NCI-H526 (cell line): ENCODE measurements at places on chromosomes 6 and 20.

DNA sequence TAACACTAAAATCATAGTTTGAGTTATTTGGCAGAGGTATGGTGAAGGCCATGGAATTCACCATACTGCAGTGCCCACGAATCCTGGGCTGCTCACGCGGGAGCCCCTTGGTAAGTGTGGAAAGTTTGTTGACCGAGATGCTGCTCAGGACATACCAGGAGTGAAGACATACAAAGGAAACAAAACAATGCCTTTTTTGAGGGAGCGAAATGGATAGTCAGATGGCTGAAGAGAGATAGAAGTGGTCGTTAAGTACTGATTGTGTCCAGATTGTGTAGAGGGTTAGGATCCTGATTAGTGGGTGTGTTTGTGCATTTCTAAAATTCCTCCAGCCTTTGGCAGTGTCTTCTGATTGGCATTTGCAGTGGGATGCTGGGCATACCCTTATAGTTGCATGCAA, 83.0 kb downstream of the SOBP start:
- no peak for DNase-seq

- no peak for DNase-seq
Observed at GRCh38 chr20:50376179-50376887, 133.8 kb upstream of the PTPN1 start.

DNA sequence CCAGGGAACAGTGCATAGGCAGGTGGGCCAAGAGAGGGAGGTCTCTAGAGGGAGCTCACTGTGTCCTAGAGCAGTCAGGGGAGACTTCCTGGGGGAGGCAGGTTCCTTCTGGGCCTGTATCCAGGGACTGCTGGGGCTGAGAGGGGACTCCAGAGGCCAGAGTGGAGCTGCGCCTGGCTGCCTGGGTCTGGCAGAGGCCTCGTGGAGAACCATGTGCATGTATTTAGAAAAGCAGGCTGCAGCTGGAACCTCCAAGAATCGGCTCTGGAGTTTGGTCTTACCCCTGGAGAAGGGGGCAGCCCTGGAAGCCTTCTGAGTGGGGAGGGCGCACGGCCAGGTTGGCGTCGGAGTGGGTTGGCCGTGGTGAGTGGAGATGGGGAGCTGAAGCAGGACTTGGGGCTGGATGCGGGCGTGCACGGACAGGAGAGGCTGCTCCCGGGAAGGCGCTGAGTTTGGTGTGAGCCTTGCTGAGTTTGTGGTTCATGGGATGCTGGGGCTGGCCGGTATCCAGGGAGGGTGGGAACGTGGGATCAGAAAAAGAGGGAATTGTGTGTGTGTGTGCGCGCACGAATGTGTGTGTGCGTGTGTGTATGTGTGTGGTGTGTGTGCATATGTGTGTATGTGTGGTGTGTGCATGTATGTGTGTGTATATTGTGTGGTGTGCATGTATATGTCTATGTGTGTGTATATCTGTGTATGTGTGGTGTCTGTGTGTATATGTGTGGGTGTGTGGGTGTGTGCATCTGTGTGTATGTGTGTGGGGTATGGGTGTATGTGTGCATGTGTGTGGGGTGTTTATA, 10.8 kb downstream of the VSTM2L start:
- DNase-seq: no peak

DNA sequence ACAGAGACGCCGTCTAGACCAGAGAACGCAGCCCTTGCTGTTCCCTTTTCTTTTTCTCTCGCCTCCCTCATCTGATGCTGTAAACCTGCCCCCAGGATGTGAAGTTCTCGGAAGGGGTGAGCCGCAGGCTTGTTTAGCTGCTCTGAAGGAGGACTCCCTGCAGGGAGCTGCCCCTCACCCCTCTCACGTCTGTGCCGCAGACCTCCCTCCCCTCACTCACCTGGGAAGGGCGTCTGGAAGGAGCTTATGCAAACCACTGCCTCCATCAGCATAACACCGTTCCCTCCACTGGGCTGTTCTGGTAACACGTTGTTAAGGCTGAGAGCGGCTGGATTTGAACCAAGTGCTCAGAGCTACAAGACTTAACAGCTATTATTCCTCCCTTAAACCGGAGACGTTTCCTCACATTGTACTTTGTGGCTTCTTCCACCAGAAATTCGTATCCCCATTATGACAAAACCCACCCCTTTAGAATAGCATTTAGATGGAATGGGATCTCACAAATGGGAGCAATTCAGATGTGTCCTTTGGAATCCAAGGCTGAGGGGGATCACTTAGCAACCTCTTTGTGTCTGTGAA, 99.8 kb downstream of the SMOC2 start:
- peak; percentile 36 for DNase-seq

DNA sequence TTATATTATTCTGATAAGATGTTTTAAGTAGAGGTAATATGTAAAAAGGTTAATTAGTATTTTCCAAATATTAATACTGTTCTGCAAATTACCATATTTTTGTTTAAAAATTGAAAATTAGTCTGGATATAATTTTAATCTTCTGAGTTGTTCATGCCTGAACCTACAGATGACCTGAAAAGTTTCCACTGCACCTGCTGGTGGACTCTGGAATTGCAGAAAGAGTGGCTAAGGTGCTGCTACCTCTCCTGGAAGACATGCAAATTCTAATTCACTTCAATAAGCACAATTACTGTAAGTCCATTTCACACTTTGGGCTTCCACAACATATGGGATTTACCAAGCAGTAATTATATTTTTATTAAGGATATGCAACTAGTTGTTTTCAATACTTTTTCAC, 77.7 kb upstream of the OLIG3 start:
- peak; percentile 62 for DNase-seq

DNA sequence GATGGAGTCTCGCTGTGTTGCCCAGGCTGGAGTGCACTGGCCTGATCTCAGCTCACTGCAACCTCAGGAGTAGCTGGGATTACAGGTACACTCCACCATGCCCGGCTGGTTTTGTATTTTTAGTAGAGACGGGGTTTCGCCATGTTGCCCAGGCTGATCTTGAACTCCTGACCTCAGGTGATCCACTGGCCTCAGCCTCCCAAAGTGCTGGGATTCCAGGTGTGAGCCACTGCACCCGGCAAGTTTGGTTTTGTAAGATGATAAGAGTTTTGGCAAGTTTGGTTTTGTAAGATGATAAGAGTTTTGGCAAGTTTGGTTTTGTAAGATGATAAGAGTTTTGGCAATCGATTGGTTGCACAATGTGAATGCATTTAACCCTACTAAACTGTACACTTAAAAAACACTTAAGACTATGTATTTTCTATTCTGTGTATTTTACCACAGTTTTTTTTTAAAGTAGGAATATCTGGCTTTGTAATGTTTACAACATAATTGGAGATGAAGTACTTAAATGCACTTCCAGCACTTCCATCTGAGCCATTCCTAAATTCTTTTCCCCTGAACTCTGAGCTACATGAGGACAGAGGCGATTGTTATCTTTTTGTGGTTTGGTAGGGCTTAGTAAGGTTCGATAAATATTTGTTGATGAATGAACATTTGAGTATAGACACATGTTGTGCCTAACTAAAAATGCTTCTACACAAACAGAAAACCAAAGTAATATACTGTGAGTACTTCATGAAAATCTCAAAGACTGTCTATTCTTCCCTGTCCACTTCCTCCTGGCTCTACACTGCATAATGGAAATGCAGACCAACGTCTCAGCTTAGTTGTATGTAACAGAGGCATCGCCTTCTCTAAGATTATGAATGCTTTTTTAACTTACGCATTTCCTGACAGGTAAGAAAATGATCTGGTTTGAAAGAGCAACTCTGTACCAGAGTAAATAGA, 18.8 kb downstream of the SAMHD1 start:
- no peak for DNase-seq

GRCh38 chr6:139290787-139291311, 949 bp downstream of the TXLNB start:
- no peak for DNase-seq

GRCh38 chr6:161630674-161631073, 356.8 kb upstream of the AGPAT4 start:
- no peak for DNase-seq

DNA sequence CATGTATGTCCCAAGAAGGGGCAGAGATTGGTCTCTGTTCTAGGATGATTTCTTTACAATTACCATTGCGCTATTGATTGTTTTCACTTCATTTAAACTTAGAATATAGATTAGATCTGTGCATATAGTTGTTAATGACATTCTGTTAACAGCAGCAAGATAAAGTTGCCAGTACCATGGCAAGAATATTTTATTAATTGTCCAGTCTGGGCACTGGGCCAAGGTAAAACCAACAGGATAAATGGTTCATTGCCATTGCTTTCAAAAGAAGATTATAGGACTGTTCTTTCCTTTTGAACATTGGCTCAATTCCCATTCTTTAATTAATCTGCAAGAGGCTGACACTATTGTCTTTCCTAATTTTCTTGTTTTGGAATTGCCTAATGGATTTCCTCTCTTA, 592.4 kb downstream of the RFPL4B start:
- DNase-seq: no peak

DNA sequence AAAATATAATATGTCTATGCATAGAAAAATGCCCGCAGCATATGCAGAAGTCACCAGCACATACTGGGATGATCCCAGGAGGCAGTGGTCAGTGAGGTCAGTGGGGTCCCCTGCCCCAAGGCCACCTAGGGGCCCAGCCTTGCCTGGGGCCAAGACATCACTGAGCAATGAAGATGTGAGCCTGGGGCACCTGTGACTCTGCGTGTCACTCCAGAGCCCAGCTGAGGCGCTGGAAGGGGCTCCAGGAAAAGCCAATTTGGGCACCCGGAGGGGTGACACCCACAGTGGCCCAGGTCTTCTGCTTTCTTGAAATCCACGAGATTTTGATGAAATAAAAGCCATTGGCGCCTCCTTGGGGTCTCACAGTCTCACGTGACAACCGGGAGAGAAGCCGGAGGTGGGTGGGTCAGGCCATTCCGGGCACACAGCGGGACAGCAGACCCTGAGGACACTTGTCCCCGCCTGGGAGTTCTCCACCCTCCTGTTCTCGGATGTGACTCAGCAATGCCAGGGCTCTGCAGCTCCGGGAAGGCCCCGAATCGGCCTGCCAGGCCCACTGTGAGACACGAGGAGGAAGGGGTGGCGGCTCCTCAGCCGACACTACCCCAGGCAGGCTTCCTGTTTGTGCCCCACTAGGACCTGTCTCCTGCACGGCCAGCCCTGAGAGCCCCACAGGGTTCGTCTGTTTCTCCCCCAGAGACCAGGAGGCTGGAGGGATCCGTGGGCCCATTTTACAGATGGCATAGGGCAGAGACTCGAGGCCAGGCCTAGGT, 24.4 kb upstream of the SLCO4A1 start:
- DNase-seq: no peak

- no peak for DNase-seq
Observed at GRCh38 chr20:9022376-9022775, 46.5 kb upstream of the PLCB4 start.

- DNase-seq: no peak
Observed at GRCh38 chr6:57315111-57315510, 2.3 kb upstream of the PRIM2 start.

GRCh38 chr6:4808396-4808795, 32.2 kb downstream of the CDYL start:
- DNase-seq: no peak

DNA sequence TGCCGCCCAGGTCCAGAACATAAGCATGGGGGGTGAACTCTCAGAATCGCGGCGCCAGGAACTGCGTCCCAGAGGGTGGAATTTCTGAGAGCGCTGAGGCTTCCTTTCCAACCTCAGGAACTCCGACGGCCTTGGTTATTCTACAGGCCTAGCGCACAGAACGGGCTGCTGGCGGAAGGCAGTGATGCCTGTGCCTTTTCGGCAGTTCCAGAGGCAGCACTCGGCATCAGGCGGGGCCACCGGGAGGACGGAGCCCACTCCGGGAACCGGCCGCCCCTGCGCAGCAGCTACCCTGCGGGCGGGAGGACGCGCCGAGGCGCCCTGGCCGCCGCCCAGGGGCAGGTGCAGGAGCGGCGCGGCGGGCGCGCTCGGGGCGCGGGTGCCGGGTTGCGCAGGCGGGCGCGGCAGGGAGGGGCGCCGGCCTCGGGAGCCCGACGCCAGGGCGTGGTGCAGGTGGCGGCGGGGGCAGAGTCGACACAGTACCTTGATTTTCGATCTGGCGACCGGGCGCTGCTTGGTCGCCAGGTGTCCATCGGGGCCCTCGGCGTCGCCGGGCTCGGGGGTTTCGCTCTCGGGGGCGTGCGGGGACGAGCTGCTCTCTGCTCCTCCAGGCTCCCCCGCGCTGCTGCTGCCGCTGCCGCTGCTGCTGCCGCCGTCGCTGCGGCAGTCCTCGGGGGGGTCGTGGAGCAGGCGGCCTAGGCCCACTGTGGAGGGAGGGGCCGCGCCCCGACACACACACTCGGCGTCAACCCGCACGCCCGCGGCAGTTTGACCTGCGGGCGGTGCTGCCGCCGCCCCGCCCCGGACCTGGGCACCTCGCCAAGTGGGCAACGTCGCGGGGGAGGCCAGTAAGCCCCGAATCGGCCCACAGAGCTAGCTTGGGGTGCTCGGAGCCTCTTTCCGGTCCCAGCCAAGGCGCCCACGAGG, 1.3 kb downstream of the OVOL2 start:
- DNase-seq: peak; percentile 23

DNA sequence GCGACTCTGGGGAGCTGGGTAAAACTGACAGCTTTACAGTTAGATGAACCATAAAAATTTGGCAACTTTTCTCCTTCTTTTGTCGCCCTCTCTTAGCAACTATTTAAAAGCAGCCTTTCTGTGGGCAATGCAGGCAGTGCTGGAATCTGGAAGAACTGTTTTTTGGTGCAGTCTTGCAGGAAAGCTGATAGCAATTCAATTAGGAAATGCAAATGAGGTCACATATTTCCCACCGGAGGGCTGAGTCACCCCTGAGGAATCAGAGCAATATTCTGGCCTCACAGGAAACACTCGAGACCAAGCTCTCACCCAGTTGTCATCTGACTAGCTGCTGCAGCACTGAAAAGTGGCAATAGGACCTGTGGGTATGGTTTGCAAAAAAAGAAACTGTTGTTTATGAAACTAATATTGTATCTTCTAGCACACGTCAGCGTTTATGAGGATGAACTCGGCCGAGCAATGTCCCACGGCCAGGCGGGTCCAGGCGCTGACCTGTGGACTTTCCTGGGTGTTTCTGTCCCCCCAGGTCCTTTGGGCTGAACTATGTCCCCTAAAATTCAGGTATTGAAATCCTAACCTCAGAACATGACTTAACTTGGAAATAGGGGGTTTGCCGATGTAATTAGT, 312.3 kb downstream of the TAF4 start:
- DNase-seq: no peak

GRCh38 chr6:43200541-43200940, 18.5 kb downstream of the CUL9 start:
- no peak for DNase-seq

- no peak for DNase-seq
Observed at GRCh38 chr6:33057222-33058150, 16.0 kb downstream of the HLA-DPA1 start.

- no peak for DNase-seq
Observed at GRCh38 chr6:167145461-167145860, 12.3 kb downstream of the GPR31 start.

DNA sequence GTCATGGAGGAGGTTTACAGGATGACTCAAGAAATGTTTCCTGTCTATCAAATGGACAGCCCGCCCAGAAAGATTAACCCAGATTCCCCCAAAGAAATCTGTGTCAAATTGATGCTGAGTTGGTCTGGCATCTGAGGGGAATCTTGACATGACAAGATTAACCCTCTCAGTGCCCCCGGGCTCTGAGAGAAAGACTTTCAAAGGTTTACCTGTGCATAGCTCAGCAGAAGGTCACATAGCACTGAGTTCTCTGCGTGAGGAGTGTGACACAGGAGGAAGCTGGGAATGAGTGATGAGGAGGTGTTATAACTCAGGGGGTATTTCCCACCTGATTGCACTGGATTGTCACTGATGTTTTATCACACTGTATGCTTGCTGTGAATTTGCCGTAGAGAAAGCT, 601.2 kb downstream of the DHX35 start:
- no peak for DNase-seq

- DNase-seq: no peak
Observed at GRCh38 chr20:63317601-63318291, 24.8 kb downstream of the COL20A1 start.

- DNase-seq: no peak
Observed at GRCh38 chr20:46883892-46884291, 10.8 kb upstream of the EYA2 start.
